ENCODE measurements at places on chromosomes 5 and 9. TPM values are rescaled to one million over a fixed set of nuclear protein-coding genes. Genes with fewer than 3 reads are reported as not detected.

The TUSC1 gene
- total RNA-seq, result not detected

The PKD2L2 gene
- total RNA-seq, result not detected

The IL5 gene
- not detected for total RNA-seq

The TEK gene
- 0.15 TPM for total RNA-seq

The APC gene
- total RNA-seq, result 24.0 TPM

The CAPSL gene
- not detected for total RNA-seq

The GSN gene
- total RNA-seq, result 71.3 TPM

The TAS2R1 gene
- total RNA-seq, result not detected

The HTR4 gene
- total RNA-seq, result not detected

The MARCHF6 gene
- total RNA-seq, result 144 TPM

The SLC25A2 gene
- 0.42 TPM for total RNA-seq

The ADAMTS2 gene
- 3.9 TPM for total RNA-seq

The PHF2 gene
- 20.6 TPM for total RNA-seq

The SLC35A4 gene
- total RNA-seq, result 37.5 TPM

The FOXD4L4 gene
- 0.52 TPM for total RNA-seq

The PCDHA5 gene
- not detected for total RNA-seq

The ORM2 gene
- 0.59 TPM for total RNA-seq

The TAF11L5 gene
- not detected for total RNA-seq

The NOL6 gene
- total RNA-seq, result 36.4 TPM

The SVEP1 gene
- total RNA-seq, result 0.15 TPM

The FBXL17 gene
- 9.4 TPM for total RNA-seq

The GPX3 gene
- total RNA-seq, result 0.96 TPM

The PTGR1 gene
- total RNA-seq, result 53.9 TPM

The GLDC gene
- 4.9 TPM for total RNA-seq

The ASB6 gene
- total RNA-seq, result 21.6 TPM

The LCN9 gene
- total RNA-seq, result not detected

The KIF27 gene
- 4.3 TPM for total RNA-seq

The ACTBL2 gene
- total RNA-seq, result 0.07 TPM

The GABRA6 gene
- total RNA-seq, result not detected

The MUSK gene
- total RNA-seq, result not detected

The LTC4S gene
- 5.0 TPM for total RNA-seq

The GDF9 gene
- 0.49 TPM for total RNA-seq

The SLC6A7 gene
- not detected for total RNA-seq

The EPB41L4A gene
- 2.8 TPM for total RNA-seq

The RNF183 gene
- 0.12 TPM for total RNA-seq

The NPR3 gene
- 0.39 TPM for total RNA-seq

The DRD1 gene
- total RNA-seq, result 0.54 TPM

The OR1J4 gene
- total RNA-seq, result not detected

The RNF14 gene
- total RNA-seq, result 37.5 TPM

The SPATA9 gene
- not detected for total RNA-seq

The LPAR1 gene
- 7.4 TPM for total RNA-seq

The BARHL1 gene
- total RNA-seq, result not detected

The TEX48 gene
- not detected for total RNA-seq

The TSSK1B gene
- total RNA-seq, result not detected

The SAPCD2 gene
- 71.7 TPM for total RNA-seq

Measured in HCT116 (cell line).